ENCODE measurements at places on chromosomes 12 and 14.

GRCh38 chr12:49945394-49946080, 5.0 kb upstream of the AQP2 start:
- DNase-seq = peak; percentile 76

GRCh38 chr12:60333461-60333860, 737.6 kb downstream of the SLC16A7 start:
- no peak for DNase-seq

GRCh38 chr14:23605931-23606585, 27.5 kb upstream of the JPH4 start:
- no peak for DNase-seq

DNA sequence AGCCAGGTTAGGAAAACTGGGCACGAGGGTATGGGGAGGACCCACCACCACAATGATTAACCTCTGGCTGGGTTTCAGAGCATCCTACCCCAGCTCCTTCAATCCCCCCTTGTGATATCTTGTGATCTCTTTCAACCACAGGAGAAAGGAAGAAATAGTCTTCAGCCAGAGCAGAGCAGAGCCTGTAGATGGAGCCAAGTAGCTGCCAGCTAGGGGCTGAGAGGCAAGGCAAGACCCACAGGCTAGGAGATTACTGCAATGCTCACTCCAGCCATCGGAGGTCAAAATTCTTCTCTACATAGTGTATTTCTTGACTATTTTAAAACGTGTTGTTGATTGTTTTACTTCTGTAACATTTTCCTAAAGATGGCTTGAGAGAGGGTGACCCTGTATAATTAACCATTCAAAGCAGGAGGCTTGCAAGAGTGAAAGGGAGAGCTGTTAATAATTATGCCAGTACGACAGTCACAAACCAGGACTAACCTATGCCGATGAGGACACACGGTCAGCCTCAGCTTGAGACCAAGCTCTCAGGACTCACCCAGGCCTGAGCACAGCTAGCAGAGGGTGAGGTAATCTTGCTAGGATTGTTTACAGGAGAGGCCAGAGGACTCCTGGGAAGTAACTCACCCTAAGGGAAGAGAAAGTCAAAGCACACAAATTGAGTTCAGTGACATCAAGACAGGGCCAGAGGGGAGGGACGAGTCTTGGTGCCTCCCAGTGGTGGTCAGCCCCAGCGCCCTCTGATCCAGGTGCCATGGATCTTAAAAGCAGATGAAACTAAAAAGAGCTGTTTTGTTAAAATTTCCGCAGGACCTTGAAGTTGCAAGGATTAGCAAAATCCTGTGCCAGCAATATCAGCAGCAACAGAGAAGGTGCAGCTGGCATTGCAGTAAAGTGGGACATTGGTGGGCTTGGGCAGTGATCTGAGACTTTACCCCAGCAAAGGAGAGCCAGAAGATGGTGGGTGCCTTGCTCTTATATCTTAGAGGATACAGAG, 29.8 kb upstream of the CDKN3 start:
- peak; percentile 53 for DNase-seq

DNA sequence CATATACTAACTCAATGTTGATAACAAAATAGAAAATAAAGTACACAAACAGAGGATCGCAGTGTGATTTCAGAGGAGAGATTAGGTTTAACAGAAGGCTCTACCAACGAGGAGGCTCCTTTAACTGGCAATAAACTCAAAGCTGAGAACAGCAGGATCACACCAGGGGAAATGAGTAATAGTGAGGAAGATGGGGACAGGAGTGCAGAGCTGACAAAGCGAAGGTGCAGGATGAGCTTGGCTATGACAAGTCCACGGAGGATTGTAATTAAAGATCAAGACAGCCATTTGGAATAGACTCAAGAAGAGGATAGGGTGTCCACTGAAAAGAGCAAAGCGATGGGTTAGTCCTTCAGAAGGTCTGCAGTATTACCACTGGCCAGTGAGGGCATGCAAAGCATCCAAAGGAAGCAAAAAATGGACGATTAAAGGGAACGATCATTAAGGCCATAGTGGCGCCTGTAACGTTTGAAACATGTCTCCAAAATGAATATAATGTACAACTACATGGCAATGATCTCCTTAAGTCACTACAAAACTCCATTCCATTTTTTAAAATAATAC, 85.3 kb downstream of the GRIN2B start:
- no peak for DNase-seq

DNA sequence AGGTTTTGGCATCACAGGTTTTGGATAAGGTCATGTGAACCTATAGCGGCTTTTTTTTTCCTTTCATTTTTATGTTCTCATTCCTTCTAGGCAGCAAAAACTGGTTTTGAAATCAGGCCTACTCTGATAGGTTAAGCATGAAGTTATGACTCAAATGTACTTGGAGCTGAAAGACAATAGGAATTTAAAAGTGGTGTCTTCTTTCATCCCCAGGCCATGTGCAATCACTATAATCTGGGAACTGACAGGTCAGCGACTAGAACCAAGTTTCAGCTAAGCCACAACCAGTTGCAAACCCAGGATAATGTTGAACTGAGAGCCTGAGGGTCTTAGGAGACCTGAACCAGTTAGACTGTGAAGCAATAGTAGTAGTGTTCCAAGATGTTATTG, 74.3 kb downstream of the ANO6 start:
- DNase-seq = no peak

GRCh38 chr12:98637068-98637467, 7.5 kb downstream of the IKBIP start:
- DNase-seq = no peak

DNA sequence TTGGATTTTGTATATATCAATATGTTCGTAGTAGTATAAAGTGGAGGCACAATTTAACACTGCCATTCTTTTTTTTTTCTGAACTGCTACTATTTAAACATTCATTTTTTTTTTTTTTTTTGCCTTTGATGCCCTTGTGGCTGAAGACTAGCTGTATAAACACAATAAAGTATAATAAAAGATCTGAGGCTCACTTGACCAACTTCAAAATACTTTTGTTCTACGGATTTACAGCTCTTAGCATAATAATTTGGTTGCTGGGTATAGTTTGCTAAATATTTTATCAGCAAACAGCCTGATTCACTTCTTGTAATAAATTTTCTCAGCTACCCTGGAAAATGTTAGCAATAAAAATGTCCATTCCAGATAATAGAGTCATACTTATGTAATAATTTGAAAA, 128.3 kb downstream of the KCNC2 start:
- DNase-seq = no peak

- DNase-seq = no peak
Observed at GRCh38 chr14:70641548-70642302, at the start of gene TTC9. Gene TTC9 (plus strand): TSS chr14:70641916. CDS start chr14:70642130, 214 bp downstream.

- no peak for DNase-seq
Observed at GRCh38 chr14:50649691-50650090, 18.4 kb downstream of the SAV1 start.

Measured in hippocampal formation (tissue), 2 donors.